ENCODE measurements at places on chromosomes 13 and 19.

DNA sequence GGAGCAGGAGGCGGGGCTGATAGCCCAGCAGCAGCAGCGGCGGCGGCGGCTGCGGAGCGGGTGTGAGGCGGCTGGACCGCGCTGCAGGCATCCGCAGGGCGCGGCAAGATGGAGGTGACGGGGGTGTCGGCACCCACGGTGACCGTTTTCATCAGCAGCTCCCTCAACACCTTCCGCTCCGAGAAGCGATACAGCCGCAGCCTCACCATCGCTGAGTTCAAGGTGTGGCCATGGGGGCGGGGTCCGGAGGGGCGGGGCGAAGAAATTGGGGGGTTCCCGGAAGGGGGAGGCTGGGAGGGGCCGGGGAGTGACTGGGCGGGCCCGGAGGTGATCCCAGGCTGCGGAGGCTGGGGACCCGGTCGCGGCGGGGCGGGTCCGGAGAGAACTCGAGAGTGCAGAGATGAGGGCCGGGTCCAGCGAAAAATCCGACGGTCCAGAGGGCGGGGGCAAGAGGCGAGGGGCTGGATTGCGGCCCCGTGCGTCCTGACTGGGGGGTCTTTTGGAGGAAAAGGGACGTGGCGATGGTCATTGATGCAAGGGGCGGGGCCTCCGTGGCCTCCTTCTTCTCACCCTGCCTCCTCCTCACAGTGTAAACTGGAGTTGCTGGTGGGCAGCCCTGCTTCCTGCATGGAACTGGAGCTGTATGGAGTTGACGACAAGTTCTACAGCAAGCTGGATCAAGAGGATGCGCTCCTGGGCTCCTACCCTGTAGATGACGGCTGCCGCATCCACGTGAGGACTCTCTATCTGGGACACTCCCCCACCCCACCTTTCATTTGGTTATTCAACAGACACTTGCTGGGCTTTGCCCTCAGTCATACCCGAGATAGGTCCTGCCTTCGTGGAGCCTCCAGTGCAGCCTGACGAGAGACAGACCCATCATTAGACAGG lies at the start of gene TBCB:
Gene TBCB, plus strand, starts transcription at position 16 of the 891 bp plus-strand sequence. Its CDS starts 93 bp downstream, at position 109.
- DNase-seq = no peak

- no peak for DNase-seq
These were observed 11.4 kb upstream of the STARD13 start for GRCh38 chr13:33296793-33297425.

GRCh38 chr19:56707821-56708220 lies 36.3 kb upstream of the ZNF835 start:
- DNase-seq = no peak

GRCh38 chr13:24286624-24287023 lies 22.8 kb upstream of the C1QTNF9 start:
- no peak for DNase-seq

DNA sequence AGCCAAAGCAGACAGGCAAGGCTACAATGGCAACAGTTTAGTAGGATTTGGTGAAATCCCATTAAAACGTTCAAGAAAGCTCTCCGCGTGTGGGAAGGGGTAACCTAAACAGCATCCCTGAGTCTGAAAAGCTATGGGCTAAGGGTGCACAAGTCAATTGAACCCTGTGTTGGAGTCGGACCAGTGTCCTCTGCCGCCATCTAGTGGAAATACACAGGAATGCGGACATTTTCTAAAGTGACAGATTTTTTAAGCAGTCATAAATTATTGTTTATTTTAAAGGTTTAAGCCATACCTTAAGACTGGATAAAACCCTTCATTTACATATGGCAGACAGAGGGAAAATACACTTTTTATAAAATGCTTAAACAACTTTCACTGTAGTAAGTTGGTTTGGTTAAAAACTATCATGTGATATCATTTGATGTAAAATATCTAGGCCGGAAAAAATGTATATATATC lies 26.5 kb upstream of the LSM14A start:
- DNase-seq = no peak

DNA sequence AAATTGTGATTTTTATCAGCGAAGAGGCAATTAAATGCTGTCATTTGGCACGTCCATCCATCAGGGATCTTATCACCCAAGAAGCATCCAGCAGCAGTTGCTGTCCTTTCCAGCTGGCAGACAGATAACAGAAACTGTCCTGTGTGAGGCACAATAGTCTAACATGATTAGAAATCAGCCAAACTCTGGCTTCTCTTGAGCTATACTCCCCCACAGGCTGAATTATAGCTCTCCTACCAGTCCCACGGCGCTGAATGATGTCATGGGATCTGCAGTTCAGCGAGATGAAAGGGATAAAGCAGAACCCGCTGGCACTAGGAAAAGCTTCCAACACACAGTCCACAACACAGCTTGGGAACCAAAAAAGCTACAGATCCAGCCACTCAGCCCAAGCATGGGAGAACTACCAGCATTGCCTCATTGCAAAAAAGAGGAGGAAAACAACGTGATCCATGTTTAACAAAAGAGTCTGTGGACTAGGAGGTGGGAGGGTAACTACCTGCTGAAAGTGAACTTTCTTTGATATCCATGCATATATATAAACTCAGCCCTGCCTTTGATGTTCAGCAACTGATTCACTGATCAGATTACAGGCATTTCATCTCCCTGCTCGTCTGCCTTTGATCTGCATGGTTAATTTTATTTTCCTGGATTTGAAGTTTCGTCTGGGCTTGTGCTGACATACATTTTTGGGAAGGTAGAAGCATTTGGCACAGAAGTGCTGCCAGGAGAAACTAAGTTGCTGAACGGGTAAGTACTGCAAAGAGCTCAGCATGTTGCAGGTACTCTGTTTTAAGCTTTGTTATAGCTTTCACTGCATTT lies at the start of gene TNFRSF19:
Gene TNFRSF19, plus strand, starts transcription at position 314 of the 822 bp plus-strand sequence. CDS start 19,772 bp downstream, outside the sequence.
- DNase-seq = peak; percentile 18

DNA sequence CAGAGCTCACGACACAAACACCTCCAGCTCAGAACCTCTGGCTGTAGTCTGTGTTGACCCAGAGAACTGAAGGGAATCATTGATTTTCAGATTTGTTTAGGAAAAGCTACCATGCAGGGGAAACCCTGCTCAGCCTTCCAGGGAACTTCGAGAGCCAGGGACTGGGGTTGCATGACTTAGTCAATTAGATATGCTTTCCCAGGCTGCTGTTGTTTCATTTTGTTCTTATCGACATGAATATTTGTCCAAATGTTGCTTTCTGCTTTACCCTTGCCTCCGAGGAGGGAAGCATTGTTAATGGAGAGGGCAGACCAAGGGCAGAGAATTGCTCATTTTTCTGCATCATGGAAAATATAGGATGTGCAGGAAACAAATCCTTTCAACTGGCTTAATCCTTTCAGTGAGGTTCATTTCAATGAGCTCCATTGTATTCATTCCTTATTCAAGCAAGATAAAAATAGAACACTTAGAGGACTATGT lies 82.5 kb downstream of the KLF5 start:
- DNase-seq = no peak

- DNase-seq = no peak
These were observed 217.9 kb downstream of the RFC3 start for GRCh38 chr13:34035676-34036325.

- DNase-seq = no peak
These were observed 76.8 kb downstream of the FREM2 start for GRCh38 chr13:38763446-38764381.

DNA sequence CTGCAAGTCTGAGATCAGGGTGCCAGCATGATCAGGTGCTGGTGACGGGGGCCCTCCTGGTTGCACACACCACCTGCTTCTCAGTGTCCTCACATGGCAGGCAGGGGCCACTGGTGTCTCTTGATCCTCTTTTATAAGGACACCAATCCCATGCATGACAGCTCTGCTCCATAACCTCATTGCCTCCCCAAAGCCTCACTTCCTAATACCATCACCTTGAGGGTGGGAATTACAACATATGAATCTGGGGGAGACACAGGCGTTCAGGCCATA lies 15.0 kb upstream of the MIER2 start:
- DNase-seq = no peak

- no peak for DNase-seq
These were observed 677.4 kb downstream of the SLITRK1 start for GRCh38 chr13:83204886-83205285.

GRCh38 chr13:22793598-22794134 lies 387.1 kb upstream of the SGCG start:
- no peak for DNase-seq

- DNase-seq = no peak
These were observed 109.7 kb downstream of the NUFIP1 start for GRCh38 chr13:44879452-44880058.

DNA sequence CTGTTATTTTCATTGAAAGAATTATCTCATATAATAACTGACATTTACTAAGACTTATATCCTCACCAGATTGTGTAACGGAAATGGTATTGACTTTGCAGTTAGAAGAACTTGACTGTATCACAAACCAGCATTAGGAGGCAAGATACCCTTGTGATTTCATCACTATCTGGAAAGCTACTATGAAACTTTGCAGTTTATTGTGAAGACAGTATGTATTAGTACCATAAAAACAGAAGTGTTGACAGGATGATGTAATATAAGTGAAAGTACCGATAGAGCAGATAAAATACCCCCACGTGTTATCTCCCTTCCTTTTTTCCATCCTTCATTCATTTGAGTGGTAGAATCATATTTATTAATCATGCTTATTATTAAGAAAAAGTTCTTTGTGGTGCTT lies 365.7 kb upstream of the KLHL1 start:
- no peak for DNase-seq

GRCh38 chr13:101523154-101524131 lies 71.0 kb downstream of the ITGBL1 start:
- no peak for DNase-seq

GRCh38 chr19:51566489-51567100 lies 4.5 kb upstream of the ZNF175 start:
- DNase-seq = no peak

DNA sequence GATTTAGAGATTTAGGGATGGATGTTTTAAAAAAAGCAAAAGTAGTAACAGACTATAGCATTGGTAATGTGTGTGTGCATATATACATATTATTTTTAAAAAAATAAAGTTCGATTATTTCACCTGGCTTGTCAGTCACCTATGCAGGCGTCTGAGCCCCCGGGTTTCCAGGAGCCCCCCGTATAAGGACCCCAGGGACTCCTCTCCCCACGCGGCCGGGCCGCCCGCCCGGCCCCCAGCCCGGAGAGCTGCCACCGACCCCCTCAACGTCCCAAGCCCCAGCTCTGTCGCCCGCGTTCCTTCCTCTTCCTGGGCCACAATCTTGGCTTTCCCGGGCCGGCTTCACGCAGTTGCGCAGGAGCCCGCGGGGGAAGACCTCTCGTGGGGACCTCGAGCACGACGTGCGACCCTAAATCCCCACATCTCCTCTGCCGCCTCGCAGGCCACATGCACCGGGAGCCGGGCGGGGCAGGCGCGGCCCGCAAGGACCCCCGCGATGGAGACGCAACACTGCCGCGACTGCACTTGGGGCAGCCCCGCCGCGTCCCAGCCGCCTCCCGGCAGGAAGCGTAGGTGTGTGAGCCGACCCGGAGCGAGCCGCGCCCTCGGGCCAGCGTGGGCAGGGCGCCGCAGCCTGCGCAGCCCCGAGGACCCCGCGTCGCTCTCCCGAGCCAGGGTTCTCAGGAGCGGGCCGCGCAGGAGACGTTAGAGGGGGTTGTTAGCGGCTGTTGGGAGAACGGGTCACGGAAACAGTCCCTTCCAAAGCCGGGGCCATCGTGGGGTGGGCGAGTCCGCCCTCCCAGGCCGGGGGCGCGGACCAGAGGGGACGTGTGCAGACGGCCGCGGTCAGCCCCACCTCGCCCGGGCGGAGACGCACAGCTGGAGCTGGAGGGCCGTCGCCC lies 840 bp upstream of the CCNA1 start:
- DNase-seq = peak; percentile 24

DNA sequence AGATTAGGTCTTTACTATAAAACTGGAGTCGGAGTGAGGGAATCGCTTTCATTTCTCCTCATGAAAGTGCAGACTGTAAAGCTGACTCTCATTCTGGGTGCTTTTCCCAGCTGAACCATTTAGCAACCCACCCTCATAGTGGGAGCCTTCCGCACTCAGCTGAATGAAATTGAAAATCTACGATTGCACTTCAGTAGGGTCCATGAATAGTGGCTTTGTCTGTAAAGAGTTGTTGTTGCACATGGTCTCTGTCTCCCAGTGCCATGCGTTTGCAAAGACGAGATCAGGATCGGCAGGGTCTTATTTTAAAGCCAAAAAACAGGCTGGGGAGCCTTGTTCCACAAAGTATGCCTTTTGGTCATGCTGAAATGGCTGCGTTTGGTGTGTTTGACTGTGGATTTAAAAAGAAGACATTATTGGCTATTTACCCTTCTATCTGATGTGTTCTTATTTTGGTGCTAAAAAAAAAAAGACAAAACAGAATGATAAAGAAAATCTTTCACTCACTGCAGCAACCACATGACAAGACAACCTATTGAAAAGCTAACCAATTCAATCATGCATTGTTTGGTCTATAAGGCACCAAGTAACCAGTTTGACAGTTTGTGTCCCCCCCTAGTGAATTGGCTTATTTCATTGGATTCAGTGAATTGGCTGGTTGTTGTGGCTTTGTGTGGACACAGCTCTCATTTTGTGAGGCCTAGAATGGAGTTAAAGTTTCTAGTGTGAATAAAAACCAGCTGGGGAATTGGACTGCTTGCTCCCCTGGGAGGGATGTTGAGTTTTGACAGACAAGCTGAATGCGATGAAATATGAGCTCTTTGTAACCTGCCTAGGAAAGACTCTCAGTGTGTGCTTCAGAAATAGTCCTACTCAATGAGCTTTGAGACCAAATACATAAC lies 65.6 kb downstream of the ARHGAP35 start:
- peak; percentile 18 for DNase-seq

GRCh38 chr13:102977471-102977870 lies 88.7 kb downstream of the SLC10A2 start:
- no peak for DNase-seq

DNA sequence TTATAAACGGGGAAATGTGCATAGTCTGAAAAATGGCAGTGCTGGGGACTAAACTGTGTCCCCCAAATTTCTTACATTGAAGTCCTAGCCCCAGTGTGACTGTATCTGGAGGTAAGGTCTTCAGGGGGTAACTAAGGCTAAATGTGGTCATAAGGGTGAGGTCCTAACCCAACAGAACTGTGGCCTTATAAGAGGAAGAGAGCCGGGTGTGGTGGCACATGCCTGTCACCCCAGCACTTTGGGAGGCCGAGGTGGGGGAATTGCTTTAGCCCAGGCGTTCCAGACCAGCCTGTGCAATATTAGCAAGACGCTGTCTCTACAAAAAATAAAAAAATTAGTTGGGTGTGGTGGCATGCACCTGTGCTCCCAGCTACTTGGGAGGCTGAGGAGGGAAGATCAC lies 17.8 kb downstream of the PROZ start:
- no peak for DNase-seq

DNA sequence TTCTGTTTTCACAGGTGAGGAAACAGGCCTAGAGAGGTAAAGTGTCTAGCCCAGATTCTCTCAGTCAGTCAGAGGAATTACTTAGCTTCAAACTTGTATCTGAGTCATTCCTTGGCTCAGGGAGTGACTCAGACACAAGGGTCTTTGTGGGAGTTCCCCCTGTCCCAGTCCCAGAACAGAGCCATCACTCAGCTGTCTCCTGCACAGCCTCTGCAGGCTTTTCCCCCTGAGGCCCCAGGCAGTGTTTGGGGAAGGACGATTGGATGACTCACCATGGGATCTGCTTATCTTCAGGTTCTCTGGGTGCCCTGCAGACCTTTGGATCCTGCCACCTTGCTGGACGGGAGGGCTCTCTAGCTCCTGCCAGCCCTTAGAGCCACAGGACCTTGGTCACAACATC lies 13.2 kb downstream of the ZNF793 start:
- DNase-seq = no peak

All from NCI-H1930 (cell line).